ENCODE measurements at places on chromosomes 12 and 14. TPM values are rescaled to one million over a fixed set of nuclear protein-coding genes. Genes with fewer than 3 reads are reported as not detected.

C12orf54 gene
- not detected for total RNA-seq

ERP27 gene
- not detected for total RNA-seq

KRT73 gene
- total RNA-seq: not detected

ZCRB1 gene
- total RNA-seq: 58.2 TPM

DNA sequence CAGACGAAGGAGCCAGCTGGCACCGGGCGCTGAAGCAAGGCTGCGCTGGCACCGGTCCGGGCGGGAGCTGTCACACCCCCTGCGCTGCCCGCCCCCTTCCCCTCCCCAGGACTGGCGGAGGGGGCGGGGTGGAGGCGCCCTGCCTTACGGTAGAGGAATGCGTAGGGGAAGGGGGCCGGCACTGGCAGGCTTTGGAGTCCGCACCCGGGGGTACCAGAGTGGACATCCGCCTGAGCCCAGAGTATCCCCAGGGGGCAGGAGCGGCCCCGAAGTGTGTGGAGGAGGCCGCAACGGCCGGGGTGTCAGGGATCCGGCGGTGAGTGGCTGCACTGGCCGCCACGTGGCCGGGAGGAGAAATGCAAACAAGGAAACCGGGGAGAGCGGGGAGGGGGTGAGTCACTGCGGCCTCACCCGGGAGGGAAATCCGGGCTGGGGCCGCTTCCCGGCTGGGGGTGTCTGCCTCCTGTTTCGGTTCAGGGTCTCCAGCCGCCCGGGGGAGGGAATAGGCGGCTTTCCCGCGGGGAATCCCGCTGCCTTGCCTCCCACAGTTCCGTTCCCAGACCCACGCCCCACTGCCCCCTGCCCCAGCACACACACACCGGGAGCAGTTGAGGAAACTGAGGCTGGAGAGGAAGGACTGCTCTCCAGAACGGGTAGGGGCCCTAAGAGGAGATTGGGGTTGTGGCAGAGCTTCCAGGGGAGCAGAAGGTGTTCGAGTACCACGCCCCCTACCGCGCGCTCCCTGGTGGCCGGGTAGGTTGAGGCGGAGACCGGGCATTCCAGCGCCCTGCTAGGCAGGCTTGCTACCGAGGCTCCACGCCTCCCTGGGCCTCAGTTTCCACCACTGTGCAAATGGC, at the start of gene RAPGEF3:
TSS of gene RAPGEF3 (minus strand) at position 47 of the 857 bp plus-strand sequence. CDS start 324 bp downstream, outside the sequence.
- peak; percentile 91 for DNase-seq

DNA sequence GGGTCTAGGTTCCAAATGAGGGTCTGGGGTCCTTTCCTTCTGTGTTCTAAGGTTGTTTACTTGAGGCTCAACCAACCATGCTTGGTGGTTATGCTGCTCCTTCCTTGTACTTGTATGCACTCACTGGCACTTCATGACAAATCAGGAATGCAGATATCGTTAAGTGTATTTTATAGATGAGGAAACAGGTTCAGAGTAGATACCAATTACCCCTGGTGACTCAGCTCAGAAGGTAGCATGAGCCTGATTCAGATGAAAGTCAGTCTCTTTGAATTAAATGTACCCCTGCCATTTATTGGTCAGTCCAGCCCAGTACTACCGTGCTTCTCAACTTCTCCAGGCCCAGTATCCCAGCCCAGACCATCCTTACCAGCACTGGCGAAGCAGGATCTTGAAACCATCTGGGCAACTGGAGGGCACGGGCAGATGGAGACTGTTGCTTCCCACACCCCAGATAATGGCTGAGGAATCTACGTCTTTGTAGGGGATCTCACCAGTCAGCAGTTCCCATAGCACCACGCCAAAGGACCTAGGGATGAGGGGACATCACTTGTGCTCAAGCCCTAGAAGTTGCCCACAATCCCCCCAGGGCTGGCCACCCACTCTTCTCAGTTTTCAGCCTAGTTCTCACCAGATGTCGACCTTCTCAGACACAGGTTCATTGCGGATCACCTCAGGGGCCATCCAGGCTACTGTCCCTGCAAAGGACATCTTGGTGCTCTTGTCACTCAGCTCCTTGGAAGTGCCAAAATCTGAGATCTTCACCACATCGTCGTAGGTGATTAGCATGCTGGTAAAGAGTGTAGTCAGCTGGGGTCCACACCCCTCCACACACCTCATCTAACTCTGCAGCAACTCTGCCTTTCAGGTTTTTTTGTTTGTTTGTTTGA, 14.3 kb downstream of the MAP3K12 start:
- no peak for DNase-seq

DNA sequence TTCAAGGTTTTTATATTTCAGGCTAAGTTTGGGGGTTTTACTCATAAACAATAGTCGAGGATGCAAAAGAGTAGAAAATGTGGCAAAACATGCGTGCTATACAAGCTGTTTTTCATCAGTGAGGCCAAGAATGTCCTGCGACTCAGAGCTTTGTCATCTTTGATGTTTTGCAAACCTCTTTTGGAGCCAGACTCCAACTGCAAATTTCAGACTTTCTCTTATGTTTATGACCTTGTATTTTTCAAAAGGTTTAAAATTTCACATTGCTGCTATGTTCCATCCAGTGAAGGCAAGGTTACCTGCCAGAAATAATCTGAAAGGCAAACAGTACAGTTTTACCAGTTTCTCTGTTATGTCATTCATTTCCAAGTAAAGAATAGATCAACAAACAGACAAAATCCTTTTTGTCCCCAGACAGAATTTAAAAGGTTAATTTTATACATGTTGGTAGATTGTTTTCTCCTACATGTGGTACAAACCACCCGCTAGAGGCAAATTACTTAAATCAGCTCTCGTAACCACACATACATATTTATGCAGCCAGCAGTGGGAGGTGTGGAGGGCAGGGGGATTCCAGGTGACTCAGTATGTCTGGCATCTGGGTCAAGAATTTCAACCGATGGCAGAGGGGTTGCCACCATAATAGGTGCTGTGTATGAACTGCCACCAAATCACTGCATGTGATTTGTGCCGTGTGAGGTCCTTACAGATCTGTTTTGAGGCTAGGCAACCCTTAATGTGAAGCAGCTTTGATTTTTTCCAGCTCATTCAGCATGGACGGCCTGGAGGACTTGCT, 119.8 kb upstream of the CPM start:
- DNase-seq: no peak

IGF1 gene
- 15.0 TPM for total RNA-seq

GRCh38 chr12:92745856-92746550, 43.2 kb downstream of the PLEKHG7 start:
- peak; percentile 87 for DNase-seq

- no peak for DNase-seq
These were observed 30.3 kb downstream of the PDE3A start for GRCh38 chr12:20398686-20399085.

- peak; percentile 65 for DNase-seq
These were observed 1.8 kb downstream of the MARCHF9 start for GRCh38 chr12:57756406-57757341.

DNA sequence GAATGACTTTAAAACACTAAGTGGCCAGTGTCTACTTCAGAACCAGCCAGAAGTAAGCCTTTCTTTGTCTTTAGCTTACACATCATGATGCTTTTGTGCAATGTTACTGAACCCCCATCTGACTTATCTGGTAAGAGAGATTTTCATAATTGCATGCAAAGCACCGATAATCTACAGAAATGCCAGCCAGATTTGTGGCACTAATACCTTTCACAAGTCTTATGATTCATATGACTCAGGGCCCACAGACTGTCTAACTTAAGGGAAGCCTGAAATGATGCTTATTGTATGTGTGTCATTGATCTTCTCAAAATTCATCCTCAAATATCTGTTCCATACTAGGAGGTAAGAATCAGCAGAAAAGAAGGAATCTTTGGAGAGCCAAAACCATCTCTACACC, 18.0 kb downstream of the IGF1 start:
- DNase-seq: no peak

DNA sequence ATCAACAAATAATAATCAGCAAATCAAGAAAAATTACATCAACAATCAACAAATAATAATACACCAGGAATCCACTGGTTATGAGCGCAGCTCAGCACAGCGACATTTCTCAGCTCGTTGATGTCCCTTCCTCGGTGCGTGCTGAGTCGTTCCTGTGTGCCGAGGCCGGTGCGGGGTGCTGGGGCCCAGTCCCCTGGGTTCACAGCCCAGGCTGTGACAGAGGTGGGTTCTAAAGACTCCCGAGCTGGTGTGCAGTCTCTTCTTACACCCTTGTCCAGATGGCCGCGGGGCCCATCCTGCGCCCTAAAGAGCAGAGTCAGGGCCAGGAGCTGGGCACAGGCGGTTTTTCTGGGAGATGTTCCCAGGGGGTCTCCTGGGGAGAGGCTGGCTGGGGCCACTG, 26.9 kb upstream of the TRAF3 start:
- DNase-seq: no peak

GOLGA3 gene
- total RNA-seq: 32.5 TPM

- DNase-seq: no peak
These were observed 22.3 kb downstream of the FBXW8 start for GRCh38 chr12:116933091-116933490.

GRCh38 chr12:94195483-94195882, 47.1 kb downstream of the PLXNC1 start:
- no peak for DNase-seq

OR6C3 gene
- total RNA-seq: not detected

DNA sequence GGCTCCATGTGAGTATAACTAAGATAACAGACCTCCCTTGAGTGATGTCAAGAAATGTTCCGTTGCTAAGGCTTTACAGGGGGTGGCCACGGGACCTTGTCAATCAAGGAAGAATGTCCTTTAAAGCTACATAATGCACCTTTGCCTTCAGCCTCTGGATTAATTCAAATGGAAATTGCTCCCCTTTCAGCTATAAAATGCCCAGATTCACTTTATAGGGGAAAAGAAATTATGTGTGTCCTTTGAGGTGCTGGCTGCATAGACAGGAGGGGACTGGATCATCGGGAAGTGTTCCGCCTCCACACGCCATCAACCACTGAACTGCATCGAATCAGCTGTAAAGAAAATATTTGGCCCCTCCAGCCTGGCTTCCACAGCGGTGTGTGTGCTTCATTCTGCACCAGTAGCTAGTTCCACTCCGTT, 415.4 kb downstream of the DPF3 start:
- DNase-seq: no peak

DNA sequence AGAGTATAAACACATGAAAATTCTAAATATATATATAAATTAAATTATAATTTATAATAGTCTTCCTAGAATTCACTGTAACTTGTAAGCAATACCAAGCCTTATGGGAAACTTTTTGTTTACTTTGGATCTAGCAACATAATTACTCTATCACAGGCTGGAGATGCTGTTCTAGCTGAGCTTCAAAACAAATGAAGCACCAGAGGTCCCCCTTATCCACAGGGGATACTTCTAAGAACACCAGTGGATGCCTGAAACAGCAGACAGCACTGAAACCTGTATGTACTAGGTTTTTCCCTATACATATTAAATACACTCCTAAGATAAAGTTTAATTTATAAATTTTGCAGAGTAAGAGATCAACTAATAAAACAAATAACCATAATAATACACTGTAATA, 96.6 kb downstream of the CDK17 start:
- no peak for DNase-seq

Measured in psoas muscle (tissue), 8 donors.